Activated T-helper 1 cell treated with anti-CD3 and anti-CD28 coated beads, Interleukin-2, amount 50 U/mL, for 16 hours (primary cell): ENCODE measurements at places on chromosomes 16 and 17.

DNA sequence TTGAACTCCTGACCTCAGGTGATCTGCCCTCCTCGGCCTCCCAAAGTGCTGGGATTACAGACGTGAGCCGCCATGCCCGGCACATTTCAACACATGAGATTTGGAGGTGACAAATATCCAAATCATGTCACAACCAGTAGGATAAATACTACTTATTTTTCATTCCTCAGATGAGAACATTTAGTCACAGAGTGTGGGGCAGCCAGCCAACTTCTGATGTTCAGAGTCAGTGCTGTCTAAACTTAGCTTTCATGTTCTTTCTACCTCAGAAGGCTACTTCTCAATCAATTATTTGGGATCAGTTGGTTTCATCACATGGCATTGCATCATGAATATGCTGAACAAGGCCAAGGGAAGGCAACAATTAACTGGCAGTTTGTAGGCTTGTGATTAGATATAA is 134.5 kb downstream of the CDH13 start:
- DNase-seq: no peak

DNA sequence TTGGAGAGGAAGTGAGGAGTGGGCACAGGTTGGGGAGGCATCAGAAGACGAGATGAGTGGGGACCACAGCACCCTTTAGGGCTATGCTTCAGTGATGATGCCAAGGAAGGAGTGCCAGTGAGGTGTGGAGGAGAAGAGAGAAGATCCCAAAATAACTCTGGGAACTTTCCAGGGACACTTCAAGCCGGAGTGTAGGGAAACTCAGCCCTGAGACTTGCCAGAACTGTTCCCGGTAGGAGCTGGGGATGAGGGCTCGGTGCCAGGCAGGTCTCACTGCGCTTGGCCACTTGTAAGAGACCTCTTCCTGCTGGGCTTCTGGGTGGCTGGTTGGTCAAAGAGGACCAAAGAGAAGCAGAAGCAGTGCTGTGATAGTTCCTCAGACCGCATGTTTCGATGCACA is 63.6 kb downstream of the SHISA6 start:
- no peak for DNase-seq

- DNase-seq: no peak
Measured at GRCh38 chr16:89600427-89600826, 13.0 kb upstream of the DPEP1 start.

GRCh38 chr17:41965694-41966462 is 717 bp upstream of the CNP start:
- peak; percentile 41 for DNase-seq

DNA sequence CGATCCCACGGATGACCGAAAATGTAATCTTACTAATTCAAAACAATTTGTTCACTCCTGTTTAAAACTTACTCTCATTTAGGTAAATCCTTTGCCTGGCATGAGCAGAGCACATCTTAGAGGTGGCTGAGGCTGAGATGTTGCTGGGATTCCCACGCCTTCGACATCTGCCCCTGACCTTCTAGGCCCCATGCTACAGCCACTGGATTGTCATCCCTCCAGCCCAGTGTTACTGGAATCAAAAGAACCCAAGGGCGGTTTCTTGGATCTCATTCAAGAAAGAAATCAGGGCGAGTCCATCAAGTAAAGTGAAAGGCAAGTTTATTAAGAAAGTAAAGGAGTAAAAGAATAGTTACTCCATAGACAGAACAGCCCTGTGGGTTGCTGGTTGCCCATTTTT is 64.5 kb upstream of the SHISA6 start:
- no peak for DNase-seq

GRCh38 chr17:74712756-74713155 is at the start of gene CD300LF:
CD300LF (minus strand) TSS chr17:74712923; CDS start chr17:74712866, 57 bp downstream.
- DNase-seq: no peak

DNA sequence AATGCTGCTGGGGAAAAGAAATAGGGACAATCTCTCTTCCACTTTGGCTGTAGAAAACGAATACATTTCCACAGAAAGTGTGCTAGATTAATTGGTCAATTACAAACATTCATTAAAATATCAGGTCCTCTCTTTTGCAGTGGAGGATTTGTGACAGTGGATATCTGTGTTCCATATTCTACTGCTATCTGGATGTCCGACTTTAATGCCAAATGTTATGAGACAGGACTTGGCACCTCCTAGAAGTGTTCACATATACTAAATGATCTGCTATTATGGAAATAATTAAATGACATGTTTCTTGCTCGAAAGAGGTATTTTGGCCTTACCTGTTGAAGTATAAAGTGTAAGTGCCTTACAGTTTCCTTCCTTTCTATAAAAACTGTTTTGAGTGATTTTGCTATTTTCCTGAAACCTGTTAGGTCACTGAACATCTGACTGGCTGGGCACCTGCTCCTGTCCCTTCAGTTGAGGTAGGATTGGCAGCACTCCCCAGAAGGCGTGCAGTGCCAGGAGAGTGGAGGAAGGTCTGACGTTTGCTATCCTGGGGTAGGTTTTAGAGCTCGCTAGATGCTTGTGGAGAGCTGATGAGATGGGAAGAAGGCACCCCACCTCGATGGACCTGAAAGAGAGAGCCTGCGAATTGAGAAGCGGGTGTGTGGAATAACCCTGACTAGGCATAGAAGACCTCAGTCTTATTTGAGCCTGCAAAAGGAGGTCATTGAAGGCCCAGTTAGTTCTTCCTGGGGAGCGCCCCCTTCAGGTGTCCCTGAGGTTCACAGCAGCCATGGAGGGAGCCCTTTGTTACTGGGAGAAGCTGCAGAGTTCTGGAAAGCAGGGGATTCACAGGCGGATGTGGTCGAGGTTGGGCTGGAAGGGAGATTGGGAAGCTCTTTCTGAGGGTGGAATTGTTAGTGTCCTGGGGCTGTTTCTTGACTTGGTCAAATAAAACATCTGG is 159.4 kb upstream of the ZNF267 start:
- no peak for DNase-seq
